ENCODE measurements at places on chromosomes 3 and 15.

DNA sequence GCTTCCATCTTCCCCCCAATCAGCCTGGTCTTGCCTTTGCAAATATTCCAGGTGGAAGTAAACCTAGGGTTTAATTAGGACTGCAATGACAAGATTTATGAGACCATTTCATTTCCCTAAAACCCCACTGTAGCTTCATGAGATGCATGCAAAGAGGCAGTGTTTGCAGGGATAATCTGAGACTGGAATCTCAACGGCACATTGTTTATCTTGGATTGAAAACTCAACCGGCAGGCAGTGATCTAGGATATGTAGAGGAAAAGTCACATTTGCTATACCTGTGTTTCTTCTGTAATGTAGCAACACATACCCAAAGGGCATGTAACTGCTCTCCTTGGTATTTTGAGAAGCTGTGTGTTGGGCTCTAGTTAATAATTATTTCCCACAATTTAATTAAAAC is 18.7 kb upstream of the CLSTN2 start:
- no peak for DNase-seq

GRCh38 chr3:17356585-17356984 is 385.8 kb downstream of the TBC1D5 start:
- no peak for DNase-seq

- DNase-seq: no peak
Measured at GRCh38 chr3:32410367-32411246, 19.0 kb downstream of the CMTM7 start.

- no peak for DNase-seq
Measured at GRCh38 chr3:81565041-81565440, 196.4 kb downstream of the GBE1 start.

DNA sequence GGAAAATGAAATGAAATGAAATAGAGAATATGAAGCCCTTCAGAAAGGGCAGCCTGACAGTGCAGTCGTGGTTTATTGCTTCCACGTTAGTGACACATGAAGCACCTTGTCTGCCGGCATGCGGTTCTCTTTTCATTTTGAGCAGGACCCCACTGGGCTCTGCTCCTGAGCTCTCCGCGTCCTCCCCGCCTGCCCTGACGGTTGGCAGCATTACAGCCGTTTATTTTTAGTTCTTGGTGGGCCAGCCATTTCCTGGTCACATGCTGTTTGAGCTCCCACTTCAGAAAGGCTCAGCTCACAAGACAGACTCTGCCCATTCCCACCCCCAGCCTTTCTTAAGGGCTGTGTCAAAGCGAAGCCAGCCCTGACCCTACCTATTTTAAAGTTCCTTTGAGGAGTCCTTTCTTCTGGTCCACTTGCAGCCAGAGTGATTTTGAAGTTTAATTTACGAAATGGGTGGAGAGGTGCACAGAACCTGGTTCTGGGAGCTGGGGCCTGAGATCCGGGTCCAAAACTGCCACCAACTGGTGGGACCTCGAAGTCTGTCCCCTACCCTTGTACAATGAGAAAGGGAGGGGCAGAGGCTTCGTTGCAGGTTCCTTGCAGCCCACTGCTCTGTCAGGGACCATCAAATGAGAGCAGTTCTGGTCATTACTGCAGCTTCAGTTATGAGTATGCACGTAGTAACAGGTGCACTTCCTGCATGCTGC is 60.1 kb downstream of the MGLL start:
- no peak for DNase-seq

- DNase-seq: no peak
Measured at GRCh38 chr15:101153801-101154656, 97.8 kb downstream of the CHSY1 start.

- no peak for DNase-seq
Measured at GRCh38 chr3:179775416-179776122, 122.7 kb downstream of the USP13 start.

Measured in glomerular endothelial cell (primary cell).